GM04503 (cell line): ENCODE measurements at places on chromosomes 7 and 10.
A peak's percentile ranks its signal among the peaks of the same experiment; 100 is the strongest.

DNA sequence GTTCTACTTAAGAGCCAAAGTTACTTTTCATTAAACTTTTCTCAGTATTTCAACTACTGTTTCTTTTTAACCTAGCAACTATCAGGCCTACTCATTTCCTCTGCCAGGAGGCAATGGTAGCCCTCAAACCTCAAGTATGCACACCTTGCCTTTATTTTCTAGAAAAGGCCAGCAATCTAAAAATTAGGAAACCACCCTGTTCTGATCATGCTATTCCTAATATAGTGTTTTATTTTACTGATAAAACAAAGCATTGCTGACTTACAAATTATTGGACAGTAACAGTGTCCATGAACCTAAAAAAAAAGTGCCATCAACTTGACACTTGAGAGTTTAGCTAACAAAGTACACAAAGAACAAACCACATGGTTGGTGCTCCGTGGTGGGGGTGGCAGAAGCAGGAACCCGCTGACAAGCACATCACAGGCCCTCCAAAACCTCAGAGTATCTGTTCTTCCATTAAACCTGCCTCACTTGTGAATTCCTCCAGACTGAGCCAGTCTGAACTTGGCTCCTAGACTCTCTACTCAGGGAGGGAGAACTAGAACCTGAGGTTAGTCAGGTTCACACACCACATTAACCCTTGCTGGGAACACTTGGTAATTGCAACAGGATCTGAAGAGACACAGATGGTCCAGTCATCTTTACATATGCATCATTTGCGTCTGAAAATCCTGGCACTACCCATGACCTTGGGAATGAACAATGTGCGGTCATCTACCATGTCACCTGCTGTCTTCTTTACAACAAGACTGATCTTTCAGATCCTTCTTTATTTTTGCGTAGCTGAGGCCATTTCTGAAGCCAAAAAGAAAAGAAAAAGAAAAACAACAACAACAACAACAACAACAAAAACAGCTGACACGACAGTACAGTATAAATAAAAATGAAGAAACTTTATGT lies 31.9 kb downstream of the PIP4K2A start:
- DNase-seq = no peak

GRCh38 chr7:141262101-141263090 lies 188.5 kb downstream of the TMEM178B start:
- DNase-seq = no peak

GRCh38 chr10:70331486-70332268 lies 47.9 kb upstream of the NPFFR1 start:
- peak; percentile 67 for DNase-seq

GRCh38 chr10:111347386-111348013 lies 270.7 kb downstream of the ADRA2A start:
- no peak for DNase-seq

DNA sequence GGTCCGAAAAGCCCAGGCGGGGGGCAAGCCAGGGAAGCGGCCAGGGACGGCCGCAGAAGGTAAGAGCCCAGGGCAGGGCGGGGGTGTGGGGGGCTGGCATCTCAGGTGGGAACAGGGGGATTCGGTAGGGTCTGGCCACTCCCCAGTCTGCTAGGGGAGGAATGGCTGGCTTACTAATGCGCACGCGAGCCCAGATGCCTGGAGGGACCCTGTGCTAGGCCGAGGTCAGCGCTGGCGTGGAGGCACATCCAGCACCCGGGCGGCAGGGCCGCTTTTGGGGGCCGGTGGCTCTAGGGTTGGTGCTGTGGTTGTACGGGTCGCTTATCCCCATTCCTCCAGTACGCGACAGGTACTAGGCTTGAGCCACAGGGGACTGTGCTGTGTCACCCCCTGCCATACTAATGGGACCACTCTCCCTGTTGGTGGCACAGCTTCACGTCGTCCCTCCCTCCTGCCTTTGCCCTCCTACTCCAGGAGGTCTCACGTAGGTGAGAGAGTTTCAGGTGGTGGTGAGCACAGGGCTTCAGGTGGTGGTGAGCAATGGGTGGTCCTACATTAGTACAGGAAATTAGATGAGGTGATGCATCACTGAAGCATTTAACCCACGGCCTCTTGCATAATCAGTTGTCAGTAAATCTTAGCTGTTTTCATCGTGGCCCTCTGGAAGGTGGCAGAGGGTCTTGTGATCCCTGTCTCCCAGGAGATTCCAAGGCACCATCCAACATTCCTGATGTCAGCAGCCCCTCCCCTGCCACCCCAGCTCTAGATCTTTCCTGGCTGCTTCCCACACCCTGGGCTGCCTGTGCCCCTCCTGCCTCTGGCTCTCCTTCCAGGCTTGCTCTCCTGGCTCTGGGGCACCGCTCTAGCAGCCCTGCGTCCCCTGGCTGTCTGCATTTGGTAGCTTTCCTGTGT lies 971 bp downstream of the AEBP1 start:
- peak; percentile 56 for DNase-seq

DNA sequence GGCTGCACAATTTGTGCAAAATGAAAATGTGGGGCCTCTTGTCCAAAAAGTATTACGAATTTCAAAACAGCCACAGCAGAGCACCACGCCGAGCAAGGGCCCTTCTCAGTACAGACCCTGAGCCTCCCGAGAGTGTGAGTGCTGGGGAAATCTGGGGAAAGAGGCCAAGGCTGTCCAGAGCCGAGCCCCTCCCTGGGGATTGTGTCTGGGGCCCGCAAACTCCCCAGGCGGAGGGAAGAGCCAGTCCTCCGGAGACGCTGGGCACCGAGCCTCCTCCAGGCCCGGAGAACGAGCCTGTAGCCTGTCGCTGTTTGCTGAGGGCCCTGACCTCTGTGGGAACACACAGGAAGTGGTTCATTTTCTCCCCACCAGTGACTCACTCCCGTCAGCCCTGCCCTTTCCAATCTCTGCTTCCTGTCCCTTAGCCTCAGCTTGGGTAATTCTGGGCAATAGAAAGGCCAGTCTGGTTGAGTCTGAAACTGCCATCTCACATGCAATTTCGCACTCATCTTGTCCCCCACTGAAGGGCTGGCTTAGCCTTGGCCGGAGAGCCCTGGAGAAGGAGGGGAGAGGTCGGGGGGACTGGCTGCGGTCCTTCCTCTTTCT lies 19.5 kb upstream of the GNA12 start:
- peak; percentile 85 for DNase-seq

GRCh38 chr7:150863946-150864345 lies 11.6 kb downstream of the AOC1 start:
- DNase-seq = no peak

DNA sequence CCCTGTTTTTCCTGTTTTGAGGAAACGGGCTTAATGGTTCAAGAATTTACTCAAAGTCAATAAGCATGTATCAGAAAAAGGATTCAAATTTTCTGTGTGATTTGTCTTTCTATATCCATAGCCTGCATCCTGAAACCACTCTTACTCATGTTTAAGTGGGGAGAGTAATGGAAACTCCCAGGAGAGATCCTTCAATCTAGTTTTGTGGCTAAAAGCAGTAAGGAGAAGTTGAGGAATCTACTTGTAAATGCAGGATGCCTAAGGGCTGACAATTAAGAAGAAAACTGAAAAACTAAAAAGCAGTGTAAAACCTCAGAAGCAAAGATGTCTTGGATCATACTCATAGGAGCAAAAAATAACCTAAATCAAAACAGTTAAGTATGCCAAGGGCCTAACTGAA lies 68.1 kb upstream of the GRID1 start:
- no peak for DNase-seq

DNA sequence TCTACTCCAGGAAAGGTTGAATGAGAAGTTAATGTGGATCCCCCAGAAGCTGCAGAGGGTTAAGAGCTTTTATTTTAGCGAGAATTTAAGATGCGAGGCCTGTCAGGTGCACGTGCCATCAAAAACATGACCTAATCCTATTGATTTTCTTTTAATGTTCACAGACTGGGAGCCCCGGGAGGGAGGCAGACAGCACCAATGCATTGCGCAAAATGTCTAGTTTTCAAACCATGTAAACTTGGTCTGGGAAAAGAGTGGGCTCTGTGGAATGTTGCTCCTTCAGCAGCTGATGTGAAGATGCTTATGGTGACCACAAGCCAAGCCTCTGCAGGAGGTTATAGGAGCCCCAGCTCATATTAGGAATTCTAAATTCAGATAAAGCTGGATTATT lies 172.0 kb upstream of the ITGB1 start:
- DNase-seq = no peak

DNA sequence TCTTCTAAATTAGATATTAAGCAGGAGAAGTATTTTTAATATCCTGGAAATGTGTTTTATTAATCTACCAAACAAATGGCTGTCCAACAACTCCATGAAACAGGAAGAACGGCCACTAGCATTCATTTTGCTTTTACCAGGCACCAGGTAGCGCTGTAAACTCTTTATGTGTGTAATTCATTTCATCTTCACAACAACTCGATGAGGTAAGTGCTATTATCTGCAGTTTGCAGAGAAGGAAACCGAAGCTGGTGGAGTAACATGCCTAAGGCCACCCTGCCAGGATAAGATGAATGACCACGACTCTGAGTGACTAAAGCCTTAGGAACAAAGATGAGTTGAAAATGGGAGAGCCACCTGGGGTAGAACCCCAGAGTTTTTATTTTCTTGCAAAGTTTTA lies 101.2 kb downstream of the KIAA1217 start:
- no peak for DNase-seq

- peak; percentile 41 for DNase-seq
Observed at GRCh38 chr7:149310113-149310836, 48.3 kb downstream of the ZNF783 start.

- DNase-seq = no peak
Observed at GRCh38 chr10:78981970-78982281, 86.8 kb upstream of the ZMIZ1 start.

DNA sequence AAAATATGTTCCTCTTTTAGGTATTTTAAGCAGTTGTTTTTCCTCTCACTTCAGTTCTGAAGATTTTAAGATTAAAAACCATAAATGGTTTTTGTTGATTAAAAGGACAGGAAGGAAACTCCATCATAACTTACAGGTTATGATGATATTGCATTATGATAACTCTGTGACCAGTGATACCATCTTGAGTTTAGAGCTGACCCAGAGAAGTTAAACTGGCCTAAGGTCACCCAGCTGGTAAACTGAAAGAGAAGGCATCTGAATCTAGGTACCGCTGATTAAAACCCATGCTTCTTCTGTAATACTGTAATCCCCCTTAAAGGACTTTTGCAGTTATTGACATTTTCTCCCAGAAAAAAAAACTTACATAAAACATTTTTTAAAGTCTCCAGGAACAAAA lies 29.6 kb downstream of the LOXL4 start:
- DNase-seq = no peak

- DNase-seq = no peak
Observed at GRCh38 chr7:100492738-100493475, 9.2 kb downstream of the NYAP1 start.

GRCh38 chr7:4683043-4683883 lies 1.2 kb downstream of the FOXK1 start:
- DNase-seq = no peak

DNA sequence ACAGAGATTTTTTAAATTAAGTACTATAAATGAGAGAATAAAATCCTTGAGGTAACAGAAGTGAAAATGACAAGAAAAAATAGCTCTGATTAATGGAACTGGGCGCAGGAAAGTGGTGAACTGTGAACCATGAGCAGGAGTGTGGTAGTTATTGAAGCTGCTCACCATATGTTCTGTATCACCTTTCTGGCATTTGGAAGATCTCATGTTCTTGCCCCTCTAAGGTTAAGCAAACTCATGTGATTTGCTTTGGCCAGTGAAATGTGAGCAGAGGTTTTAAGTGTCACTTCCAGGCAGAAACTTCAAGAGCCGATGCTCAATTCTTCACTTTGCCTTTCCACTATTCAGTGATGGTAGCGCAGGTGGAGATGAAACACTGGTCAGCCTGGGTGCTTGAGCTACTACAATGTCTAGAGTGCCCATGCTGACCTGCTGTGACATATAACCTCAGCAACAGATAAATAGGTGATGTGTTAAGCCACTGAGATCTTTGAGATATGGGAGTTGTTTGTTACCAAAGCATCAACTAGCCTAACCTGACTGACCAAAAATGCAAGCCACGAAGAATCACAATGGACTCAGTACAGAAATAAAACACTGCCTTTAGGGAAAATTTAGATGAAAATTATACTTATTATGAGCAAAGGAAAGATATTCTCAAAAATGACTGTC lies 18.4 kb downstream of the MTPAP start:
- DNase-seq = no peak

GRCh38 chr7:42014625-42015618 lies 222.1 kb downstream of the GLI3 start:
- DNase-seq = no peak

- no peak for DNase-seq
Observed at GRCh38 chr10:8130973-8131911, 76.8 kb downstream of the GATA3 start.

DNA sequence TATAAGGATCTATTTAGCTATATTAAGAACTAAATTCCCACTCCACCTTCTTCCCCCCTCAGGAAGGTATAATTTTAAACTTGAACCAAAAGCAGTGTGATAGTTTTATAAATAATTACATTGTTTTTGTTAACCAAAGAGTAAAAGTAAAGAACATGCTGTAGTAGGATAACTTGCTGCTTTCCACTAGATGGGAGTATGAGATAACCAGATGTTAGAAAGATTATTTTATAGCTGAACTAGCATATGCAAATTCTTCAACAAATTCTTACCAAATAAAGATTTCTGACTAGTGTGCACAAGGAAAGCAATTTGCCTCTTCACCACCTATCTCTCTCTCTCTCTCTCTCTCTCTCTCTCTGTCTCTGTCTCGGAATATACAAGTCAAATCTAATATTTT lies 31.8 kb downstream of the TES start:
- no peak for DNase-seq

DNA sequence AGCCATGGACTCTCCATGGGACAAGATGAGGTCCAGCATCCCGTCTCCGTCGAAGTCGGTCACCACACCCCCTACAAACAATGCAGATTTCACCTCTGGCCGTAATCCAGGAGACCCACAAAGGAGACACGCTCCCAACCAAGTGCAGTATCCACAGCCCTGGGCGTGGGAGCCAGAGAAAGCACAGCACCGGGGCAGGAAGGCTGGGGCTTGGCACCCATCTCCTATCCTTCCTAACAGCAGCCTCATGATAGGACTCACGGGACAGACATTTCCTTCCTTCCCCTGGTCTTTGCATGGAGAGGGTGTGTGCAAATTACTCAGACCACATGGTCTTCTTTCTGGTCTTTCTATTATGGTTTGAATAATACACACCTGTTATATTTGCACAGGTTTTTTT lies 46.3 kb downstream of the GOLGA7B start:
- DNase-seq = no peak

DNA sequence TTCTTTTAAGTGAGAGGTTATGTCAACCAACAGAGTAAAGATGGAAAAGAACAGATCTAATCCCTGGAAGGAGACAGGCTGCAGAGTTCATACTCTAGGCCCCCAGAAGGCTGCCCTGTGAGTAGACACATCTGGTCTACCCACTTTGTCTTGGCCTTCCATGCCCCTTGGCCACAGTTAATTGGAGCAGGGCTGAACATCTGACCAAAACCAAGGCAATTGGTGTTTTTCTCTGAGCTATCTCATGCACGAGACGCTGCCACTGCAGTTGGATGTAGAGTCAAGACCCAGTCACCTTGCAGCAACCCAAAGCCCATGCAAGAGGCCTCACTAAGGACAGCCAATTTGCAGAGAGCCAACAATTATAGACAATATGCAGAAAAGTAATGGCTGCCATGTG lies 9.0 kb downstream of the MYOF start:
- no peak for DNase-seq

- no peak for DNase-seq
Observed at GRCh38 chr7:36137258-36137657, 15.8 kb upstream of the EEPD1 start.
